ENCODE measurements at places on chromosomes 13 and 19.

DNA sequence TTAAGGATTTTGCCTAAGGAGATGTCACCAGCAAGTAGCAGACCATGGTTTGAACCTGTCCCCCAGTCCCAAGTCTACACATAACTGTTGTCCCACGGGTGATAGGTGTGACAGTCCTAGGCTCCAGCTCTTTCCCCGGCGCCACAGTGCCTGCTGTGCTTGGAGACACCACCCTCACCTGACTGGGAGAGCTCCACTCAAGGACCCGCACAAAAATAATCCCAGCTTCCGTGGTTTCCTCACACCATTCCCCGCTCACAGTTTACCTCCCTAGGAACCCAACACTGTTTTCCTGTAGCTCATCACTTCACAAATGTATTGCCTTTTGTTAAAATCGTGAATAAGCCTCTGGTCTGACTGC, 19.8 kb upstream of the RASA3 start:
- no peak for DNase-seq

- DNase-seq: no peak
Observed at GRCh38 chr13:39740761-39741160, 85.3 kb downstream of the COG6 start.

GRCh38 chr13:36258831-36259230, 38.8 kb downstream of the CCDC169 start:
- no peak for DNase-seq

DNA sequence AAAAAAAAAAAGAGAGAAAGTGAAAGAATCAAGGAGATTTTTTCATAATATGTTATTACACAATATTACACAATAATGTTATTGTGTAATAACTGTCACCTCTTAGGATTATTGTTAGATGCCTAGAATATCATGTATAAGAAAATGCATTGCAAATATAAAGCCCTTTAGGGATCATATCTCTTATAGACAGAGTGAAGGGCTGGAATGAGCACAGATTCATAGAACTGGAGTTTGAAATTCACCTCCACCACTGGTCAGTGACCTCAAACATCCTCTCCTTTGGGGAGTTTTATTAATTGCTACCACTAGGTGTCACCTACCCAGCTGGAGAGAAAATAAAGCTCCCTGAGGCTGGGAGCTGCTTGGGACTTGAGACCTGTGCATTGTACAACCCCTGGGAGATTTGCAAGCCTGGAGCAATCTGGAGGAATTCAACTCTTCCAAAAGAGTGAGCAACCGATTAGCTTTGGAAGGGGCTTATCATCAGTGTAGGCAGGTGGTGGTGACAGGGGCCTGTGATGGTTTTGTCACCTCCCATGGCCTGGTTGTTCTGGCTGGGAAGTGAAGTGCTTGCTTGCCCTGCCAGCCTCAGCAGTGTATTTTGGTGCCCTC, 30.3 kb upstream of the FRY start:
- no peak for DNase-seq

DNA sequence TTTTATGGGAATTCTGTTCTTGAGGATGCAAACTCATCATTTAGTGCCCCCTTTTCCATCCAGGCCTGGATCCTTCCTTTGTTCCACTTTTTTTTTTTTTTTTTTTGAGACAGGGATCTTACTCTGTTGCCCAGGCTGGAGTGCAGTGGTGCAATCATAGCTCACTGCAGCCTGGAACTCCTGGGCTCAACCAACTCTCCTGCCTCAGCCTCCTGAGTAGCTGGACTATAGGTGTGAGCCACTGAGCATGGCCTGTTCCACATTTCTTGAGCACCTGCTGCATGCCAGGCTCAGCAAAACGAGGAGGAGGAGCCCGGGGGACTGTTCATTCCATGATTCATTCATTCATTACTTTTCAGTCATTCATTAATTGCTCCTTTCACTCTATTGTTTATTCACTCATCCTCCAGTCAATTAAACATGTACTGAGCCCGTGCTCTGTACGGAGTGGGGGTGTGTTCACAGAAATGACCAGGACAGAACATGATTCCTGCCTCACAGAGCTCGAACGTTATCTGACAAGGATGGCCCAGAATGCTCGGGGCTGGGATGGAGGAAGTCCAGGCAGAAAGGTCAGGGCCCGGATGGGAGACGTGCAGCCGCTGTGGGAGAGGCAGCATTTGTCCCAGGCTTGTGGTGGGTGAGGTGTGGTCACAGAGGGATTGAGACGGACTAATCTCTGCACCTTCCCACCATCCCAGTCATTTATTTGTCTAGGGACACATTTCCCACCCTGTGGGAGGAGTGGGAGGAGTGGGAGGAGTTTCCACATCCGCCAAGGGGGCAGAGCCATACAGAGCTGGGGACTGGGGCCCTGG, 51.2 kb upstream of the SHKBP1 start:
- no peak for DNase-seq

- no peak for DNase-seq
Observed at GRCh38 chr13:21526707-21527540, 67.8 kb upstream of the ZDHHC20 start.

DNA sequence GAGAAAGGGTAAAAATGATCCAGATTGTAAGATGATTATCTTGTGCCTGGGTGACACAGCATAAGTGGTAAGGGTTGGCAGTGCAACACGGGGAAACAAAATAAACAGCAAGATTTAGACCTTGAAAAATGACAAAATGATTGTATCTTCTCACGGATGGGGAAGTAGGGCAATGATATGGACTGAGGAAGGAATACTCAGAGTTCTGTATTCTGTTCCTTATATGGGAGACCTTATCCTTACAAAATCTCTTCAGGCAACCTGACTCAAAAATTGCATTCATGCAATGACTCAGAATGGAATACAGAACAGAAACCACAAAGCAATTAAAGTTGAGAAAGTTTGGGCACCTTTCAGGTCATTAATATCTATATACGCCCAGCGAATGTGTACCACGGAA, 149.0 kb downstream of the HS6ST3 start:
- no peak for DNase-seq

DNA sequence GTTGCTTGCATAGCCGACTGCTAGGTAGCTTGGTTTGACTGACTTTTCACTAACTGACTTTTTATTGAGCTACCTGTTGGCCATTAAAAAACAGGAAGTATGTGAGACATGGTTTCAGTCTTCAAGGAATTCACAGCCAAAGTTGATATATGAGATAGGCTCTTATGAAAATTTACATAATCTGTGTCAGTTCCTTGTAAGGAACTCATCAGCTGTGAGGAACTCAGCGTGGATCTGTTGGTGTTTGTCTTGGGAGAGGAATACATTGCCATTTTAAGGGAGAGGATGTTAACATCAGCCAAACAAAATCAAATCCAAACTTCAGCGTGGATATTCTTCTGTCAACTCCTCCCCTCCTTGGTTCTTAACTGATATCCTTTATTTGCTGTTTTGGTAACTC, 2.0 kb downstream of the RNF113B start:
- no peak for DNase-seq

GRCh38 chr13:36006894-36007675, 124.1 kb downstream of the DCLK1 start:
- no peak for DNase-seq
